ENCODE measurements at places on chromosomes 7 and 10.

GRCh38 chr7:98562871-98563495, 54.1 kb upstream of the NPTX2 start:
- DNase-seq: no peak

GRCh38 chr10:71700731-71701368, 18.7 kb downstream of the C10orf105 start:
- DNase-seq: no peak

GRCh38 chr7:51451751-51452476, 135.3 kb upstream of the COBL start:
- DNase-seq: no peak

DNA sequence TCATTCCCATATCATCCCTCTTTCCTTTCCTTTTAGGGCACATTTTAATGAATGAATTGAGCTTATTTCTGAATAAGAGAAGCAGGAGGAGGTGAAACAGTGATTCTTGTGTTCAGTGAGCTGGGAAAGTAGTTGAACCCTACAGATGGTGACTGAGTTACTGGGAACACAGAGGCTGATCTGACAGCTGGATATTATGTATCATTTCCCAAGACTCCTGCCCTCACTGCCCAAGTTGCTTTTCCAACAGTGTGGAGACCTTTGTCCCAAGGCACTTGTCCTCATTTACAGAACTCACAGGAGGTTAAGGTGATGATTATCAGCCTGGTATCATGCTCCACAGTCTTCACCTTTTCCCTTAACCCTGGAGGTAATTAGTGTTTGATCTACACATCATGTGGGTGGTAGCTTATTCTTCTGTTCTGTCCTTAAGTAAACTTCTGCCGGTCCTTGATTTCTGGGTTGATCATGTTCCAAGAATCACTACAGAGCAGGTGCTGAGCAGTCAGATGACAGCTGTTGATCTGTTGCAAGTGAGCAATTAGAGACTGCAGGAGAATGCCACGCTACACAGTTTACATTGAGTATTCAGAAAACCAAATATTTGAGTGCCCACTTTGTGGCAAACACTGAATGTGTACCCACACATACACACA, 2.6 kb downstream of the PRLHR start:
- no peak for DNase-seq

GRCh38 chr10:15374156-15374555, 3.1 kb upstream of the FAM171A1 start:
- DNase-seq: no peak

DNA sequence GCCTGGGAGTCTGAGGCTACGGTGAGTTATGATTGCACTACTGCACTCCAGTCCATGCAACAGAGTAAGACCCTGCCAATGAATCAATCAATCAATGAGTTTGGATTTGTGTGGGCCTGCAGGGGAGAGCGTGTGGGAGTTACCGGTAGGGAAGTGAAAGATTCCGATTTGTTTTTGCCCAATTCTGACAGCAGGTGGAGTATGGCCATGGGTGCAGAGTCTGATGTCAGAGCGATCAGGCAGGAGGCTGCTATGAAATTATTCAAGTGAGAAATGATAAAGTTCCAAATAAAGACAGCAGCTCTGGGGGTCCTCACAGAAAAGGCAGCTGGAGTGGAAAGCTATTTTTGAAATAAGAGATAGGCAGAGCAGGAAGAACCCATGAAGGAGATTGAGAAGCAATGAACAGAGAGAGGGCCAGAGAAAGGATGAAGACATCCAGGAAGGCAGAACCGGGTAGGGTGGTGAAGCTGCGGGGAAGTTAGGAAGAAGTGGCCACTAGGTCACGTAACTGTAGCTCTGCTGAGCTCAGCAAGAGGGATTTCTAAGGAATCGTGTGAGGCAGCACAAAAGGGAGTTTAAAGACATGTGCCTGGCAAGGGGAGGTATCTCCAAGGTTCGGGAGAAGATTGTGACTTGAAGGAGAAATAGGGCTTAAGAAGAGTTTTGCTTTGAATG, 93.7 kb upstream of the NMT2 start:
- DNase-seq: no peak

DNA sequence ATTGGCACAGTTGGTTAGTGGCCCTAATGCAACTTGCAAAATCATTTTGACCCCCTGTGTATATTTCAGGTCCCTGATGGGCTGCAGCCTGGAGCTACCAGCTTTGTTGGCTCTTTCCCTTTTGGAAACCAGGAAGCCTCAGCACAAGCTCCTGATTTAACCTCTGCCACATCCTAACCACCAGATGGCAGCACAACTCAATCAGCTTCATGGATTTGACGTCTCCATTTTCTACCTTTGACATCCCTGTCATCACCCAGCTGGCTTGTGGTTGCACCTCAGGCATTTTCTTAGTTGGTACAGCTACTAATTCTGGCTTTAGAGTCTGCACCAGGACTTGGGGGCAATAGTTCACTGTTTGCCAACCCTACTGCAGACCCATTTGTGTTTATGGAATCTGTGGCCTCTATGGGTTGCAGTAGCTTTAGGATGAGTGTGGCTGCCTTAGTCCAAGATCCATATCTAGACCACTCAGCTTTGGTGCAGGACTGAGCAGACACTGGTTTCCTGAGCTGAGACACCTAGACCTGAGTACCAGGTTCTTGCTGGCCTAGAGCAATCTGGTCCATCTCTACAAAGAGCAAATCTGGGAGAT, 456.2 kb downstream of the REEP3 start:
- DNase-seq: peak; percentile 15

DNA sequence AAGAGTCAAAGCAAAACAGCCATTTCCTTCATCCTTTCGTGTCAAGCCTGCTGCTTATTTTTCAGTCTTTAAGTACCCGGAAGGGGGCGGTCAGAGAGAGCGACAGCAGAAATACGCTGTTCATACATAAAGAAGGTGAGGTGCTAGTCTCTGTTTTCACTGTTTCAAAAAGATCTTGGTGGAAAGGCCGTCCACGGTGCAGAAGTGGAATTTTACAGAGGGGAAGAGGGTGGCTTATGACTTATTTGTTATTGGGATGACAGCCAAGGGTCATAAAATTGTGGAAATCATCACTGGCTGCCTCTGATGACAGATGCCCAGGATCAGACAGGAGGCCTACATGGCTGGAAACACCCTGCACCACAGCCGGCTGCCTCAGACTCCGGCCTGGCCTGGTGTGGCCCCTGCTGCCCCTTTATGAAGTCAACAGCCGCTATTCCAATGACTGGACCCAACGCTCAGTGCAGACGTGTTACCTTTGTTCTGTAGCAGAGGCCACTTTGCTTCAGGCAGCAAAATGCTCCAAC, 57.0 kb downstream of the HIPK2 start:
- no peak for DNase-seq

- DNase-seq: no peak
These were observed 300.1 kb downstream of the PTEN start for GRCh38 chr10:88163572-88163971.

All from AML-193 (cell line).